ENCODE measurements at places on chromosomes 3 and 15.

DNA sequence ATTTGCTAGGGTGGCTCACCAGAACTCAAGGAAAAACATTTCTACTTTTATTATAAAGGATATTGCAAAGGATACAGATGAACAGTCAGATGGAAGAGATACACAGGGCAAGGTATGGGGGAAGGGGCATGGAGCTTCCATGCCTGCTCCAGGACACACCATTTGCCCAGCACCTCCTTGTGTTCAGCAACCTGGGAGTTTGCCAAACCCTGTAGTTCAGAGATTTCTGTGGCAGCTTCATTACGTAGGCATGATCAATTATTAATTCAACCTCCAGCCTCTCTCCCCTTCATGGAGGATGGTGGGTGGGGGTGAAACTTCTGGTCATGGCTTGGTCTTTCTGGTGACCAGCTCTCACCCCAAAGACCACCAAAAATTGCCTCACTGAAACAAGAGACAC is 353.9 kb upstream of the THBS1 start:
- DNase-seq = no peak

GRCh38 chr15:89506026-89506686 is 9.8 kb upstream of the RHCG start:
- no peak for DNase-seq

DNA sequence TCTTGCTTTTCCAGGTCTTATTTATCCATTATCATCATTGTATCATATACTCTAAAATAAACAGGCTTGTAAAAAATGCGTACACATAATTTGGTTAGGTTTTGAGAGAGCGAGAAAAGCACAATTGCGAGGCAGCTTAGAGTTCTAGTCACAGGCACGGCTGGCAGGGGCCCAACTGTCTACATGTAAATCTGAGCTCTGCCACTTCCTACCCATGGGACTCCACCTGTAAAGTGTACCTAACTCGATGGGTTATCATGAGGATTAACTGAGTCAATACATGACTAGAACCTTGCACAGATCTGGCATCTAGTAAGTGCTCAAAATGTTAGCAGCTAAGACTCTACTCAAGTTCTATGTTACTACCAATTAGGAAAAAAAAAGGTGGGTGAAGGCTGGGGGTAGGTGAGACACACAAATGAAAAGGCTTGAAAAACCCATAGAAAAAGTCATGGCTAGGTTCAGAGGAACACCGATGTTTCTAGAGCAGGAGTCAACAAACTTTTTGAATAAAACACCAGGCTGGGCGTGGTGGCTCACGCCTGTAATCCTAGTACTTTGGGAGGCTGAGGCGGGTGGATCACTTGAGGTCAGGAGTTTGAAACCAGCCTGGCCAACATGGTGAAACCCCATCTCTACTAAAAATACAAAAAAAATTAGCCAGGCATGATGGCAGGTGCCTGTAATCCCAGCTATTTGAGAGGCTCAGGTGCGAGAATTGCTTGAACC is 36.2 kb downstream of the GLB1 start:
- DNase-seq = no peak

GRCh38 chr3:51139616-51140015 is 245.5 kb upstream of the MANF start:
- DNase-seq = no peak

DNA sequence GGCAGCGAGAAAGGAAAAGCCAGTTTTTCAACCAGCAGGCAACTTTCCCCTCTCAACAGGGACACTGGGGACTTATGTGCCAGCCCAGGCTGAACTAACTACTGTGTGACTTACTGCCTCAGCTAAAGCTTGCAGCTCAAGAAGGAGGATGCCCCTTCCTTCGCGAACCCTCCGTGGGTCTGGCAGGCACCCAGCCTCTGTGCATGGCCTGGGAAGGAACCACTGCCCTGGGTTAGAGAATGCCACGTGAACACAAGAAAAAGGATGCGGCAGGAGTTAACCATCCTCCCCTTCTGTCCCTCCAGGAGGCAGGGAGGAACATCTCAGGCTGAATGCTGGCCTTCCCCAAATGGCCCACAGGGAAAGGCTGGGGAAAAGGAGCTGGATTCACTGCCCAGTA is 29.0 kb downstream of the CHDH start:
- DNase-seq = no peak

- DNase-seq = peak; percentile 67
Measured at GRCh38 chr3:38738630-38739395, 77.2 kb downstream of the SCN10A start.

DNA sequence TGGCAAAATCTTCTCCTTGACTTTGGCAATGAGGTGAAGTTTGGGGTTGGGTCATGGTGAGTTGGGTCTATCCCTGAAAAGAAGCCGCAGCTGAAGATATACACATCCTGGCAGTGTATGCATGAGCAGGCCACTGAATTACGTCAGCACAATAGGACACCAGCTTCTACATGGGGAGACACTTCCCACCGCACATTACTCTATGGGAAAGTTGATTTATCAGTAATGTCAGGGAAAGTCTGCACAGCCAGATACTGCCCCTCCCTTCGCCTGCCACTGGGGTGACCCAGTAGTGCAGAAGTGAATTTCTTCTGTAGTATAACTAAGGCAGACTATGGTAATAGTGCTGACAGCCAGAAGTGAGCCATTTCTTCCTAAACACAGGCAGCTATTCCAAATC is 245.0 kb downstream of the NTRK3 start:
- DNase-seq = no peak

DNA sequence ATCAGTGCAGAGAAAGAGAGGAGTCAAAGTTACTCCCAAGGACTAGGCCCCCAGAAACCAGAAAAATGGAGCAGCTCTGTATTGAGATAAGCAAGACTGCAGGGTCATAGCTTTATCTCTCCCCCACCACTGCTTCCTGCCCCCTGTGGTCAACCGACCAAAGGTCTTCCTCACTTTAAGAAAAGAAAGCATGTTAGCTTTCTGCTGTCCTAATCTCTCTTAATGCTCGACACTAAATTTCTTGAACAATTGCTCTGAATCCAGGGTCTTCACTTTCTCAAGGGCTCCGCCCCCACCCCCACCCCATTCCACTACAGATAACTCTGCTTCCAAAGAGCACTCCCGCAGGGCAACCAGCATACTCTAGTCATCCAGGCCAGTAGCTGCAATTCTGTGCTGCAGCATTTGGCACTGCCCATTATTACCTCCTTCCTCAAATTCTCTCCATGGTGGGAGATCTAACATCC is 31.9 kb downstream of the TNIK start:
- peak; percentile 64 for DNase-seq

- DNase-seq = no peak
Measured at GRCh38 chr3:35383719-35384555, 255.4 kb upstream of the ARPP21 start.

- DNase-seq = no peak
Measured at GRCh38 chr15:69145694-69146492, 14.5 kb upstream of the GLCE start.

GRCh38 chr3:105606016-105606415 is 239.3 kb downstream of the ALCAM start:
- DNase-seq = no peak

GRCh38 chr3:127597020-127597771 is 1.0 kb upstream of the MCM2 start:
- no peak for DNase-seq

DNA sequence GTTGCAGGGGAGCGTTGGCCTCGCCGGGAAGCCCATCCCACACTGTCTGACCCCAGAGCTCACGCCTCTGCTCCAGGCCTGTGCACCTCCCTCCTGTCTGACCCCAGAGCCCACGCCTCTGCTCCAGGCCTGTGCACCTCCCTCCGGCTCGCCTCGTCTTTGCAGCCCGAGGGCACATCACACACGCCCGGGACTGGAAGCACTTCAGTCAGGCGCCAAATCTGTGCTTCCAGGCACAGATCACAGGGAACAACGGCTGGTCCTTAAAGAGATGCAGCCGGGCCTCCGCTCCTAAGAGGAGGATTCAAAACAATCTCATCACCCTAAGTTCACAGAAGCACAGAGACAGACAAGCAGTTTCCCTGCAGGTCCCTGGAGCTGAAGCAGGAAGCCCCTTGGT is 103.0 kb upstream of the RPL32 start:
- DNase-seq = no peak

DNA sequence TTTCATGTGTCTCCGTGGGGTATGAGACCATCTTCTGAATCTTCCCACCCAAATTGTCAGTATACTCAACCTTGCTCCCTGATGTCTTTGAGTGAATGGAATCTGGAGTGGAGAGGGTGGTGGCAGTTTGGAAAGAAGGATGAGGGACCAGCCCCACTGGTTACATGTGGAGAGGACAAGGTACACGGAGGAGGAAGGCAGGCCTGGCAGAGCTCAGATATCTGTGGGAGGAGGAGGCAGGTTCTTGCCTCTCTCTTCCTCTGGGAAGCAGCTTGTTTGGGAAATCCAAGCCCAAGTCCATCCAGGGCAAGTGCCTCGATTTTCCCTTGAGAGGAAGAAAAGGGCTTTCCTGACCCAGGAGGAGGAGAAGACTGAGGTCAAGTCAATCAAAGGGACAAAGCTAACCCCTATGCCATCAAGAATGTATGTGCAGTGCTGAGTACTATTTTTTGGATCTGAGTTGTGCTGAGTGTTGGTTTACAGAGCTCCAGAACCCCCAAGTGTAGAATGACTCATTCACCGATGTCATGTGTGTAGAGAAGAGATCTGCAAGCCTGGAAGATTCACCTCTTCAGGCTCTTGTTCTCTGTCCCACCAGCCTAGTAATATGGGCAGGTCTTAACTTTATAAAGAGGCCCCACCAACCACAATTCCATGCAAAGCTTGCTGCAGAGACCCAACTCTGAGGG is 19.8 kb upstream of the LOXL1 start:
- no peak for DNase-seq

DNA sequence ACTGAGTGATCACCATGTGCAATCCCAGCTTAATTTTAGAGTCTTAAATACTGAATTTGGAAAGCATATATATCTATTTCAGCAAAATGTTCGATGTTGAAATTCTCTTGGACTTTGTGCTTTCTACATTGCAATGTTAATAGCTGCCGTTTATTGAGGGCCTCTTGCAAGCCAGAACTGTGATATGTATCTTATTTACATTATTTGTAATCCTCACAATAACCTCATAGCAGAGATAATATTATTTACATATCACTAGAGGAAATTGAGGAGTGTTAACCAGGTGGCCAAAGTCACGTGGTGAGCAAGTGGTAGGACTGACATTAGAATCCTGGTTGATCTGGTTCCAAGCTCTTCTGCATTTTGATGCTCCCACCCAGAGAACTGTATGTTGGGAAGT is 254.1 kb downstream of the SLC9A9 start:
- no peak for DNase-seq

DNA sequence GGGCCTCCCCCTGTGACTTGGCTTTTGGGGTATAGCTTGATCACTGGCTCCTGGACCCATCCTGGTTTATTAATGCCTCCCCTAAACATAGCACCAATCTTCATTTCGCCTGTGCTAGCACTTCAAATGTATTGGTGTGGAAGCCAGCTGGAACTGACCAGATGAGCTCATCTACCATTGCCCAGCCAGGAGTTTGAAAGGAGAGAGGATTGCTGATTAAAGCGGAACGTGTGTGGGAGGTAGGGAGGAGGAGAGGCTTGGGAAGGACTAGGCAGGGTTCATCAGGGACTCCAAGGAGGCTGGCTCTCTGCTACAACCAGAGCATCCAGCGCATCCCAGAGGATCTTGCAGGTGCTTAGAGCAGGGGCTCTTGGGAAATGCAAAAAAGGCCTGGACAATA is 34.4 kb upstream of the TLE3 start:
- DNase-seq = no peak

DNA sequence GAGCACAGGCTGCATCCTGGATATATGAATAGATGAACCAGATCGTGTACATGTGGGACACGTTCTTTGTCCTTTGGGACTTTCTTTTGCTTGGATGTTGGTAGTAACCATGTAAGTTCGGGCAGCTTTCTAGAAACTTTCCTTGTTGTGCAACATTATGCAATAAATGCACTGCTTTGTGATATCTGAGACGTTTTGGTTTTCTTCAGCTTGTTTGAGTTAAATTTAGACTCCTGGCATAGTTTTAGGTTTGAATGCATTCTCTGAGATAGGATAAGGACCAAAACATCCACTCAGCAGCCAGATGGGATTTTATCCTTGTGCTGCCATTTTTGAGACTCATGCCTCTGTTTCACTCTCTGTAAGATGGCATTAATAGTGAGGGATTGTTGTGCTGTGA is 158.9 kb downstream of the IGF1R start:
- DNase-seq = no peak

GRCh38 chr3:40864146-40864782 is 335.0 kb upstream of the CTNNB1 start:
- DNase-seq = peak; percentile 20

- no peak for DNase-seq
Measured at GRCh38 chr3:157868196-157868595, 238.0 kb downstream of the SHOX2 start.

DNA sequence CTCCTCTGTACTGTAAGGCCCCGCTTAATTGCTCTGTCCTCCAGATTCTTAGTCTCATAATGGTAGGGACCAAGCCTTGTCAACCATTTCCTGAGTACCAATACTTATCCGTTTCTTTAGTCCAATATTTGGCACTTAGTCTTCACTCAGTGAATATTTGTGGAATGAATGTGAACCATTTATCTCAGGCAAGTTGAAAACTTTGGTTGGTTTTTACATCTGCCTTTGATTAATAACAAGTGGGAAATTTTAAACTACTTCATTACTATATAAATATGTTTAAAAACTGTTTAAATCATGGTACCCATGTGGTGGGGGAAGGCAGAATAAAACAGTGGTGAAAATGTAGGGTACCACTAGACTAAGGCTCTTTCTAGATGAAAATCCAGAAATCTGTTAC is 15.2 kb downstream of the CA12 start:
- DNase-seq = no peak

- no peak for DNase-seq
Measured at GRCh38 chr3:55191911-55192775, 264.3 kb upstream of the LRTM1 start.

DNA sequence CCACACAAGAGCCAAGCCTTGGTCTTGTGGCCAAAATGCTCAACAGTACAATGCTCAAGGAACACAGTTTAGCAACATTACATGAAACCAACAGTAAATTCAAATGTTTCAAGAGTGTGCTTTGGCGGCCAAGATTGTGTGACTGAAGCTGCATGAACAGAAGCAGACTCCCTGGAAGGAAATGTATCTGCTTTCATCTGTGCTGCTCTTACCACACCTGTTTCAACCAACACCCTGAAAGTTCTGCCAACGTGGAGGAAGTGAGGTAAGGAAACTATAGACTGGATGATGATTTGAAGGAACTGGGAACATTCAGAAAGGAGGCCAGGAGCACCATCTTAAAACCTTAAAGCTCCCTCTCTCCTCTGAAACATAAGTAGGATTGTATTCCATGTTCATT is 55.7 kb downstream of the MB21D2 start:
- DNase-seq = no peak

GRCh38 chr3:23041918-23042696 is 161.0 kb upstream of the UBE2E2 start:
- no peak for DNase-seq

- no peak for DNase-seq
Measured at GRCh38 chr3:37147666-37148065, 26.7 kb downstream of the LRRFIP2 start.

Measured in KBM-7 (cell line).